Sigmoid colon (tissue), 7 donors: ENCODE measurements at places on chromosomes 6 and 20. TPM values are rescaled to one million over a fixed set of nuclear protein-coding genes. Genes with fewer than 3 reads are reported as not detected.

GRCh38 chr6:75991941-75992340 is 80.5 kb downstream of the IMPG1 start:
- no peak for DNase-seq

GRCh38 chr20:62067547-62068260 is 2.0 kb upstream of the TAF4 start:
- no peak for DNase-seq

Gene RGS17
- total RNA-seq = 0.41 TPM

DNA sequence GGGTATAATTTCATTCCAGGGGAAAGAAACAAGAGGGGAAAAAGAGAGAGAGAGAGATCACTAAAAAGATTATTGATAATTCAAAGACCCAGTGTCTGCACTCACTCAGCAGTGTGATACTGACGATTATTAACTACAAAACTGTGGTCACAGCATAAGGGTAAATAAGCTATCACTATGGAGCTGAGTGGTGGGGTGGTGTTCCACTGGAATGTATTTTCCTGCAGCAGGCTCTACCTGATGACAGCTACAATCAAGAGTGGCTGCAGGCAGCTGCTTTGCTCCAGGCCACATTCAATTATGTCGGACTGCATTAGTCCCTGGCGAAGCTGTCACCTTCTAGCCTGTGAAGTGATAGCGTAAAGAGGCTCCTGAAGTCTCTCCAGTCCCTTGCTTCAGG is 122.2 kb upstream of the TFAP2D start:
- DNase-seq = no peak

DNA sequence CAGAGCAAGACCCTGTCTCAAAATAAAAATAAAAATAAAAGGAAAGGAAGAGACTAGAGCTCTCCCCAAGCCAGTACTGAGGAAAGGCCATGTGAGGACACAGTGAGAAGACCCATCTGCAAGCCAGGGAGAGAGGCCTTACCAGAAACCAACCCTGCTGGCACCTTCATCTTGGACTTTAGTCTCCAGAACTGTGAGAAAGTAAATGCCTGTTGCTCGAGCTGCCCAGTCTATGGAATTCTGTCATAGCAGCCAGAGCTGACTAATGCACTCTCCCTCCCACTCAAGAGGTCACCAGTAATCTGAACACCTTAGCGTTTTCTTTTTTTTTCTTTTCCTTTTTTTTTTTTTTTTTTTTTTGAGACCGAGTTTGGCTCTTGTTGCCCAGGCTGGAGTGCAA is 7.3 kb upstream of the PRPH2 start:
- no peak for DNase-seq

DNA sequence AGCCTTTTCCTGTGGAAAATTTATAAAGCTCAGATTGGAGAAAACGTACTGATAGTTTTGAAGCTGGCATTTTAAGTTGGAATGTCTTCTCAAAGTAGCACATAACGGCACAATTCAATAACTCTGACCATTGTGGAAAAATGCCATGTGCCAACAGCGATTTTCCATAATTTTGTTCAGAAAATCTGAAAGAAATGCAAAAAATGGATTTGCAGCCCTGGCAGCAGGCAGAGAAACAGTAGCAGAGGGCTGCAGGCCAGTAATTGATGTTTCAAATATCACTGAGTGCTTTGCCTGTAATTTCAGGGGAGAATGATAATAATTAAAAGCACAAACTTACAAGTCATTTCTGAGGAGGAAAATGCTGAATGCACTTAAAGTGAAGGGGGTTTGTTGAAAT is 507.4 kb downstream of the MAFB start:
- no peak for DNase-seq

DNA sequence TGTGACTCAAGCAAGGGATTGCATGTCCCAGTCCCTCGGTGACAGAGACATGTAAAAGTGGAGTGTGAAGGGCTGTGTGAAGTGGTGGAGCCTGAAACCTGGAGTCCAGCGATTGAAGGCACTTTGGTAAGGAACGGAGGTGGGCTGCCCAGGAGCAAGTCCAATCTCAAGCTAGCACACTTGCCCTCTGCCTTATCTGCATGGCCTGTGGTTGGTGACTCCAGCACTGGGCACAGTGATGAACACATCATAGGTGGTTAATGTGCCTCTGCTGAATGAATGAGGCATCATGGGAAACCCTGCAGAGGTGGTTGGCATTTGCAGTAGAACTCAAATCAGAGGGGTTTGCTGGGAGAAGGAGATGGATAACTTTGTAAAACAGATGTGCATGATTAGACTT is 14.9 kb upstream of the ULBP3 start:
- DNase-seq = no peak
